Renal cortex interstitium (tissue), 15 donors: ENCODE measurements at places on chromosomes 3 and 15.

- DNase-seq, result peak; percentile 55
Measured at GRCh38 chr3:158659454-158660237, 12.8 kb downstream of the LXN start.

GRCh38 chr3:72375237-72376076 lies 472.8 kb downstream of the SHQ1 start:
- DNase-seq, result no peak

- DNase-seq, result peak; percentile 74
Measured at GRCh38 chr3:187669675-187670504, at the start of gene SST. Gene SST (minus strand): TSS chr3:187670394. CDS start chr3:187670291, 103 bp downstream.

GRCh38 chr15:62391641-62392262 lies 226.7 kb upstream of the C2CD4B start:
- DNase-seq, result peak; percentile 47

DNA sequence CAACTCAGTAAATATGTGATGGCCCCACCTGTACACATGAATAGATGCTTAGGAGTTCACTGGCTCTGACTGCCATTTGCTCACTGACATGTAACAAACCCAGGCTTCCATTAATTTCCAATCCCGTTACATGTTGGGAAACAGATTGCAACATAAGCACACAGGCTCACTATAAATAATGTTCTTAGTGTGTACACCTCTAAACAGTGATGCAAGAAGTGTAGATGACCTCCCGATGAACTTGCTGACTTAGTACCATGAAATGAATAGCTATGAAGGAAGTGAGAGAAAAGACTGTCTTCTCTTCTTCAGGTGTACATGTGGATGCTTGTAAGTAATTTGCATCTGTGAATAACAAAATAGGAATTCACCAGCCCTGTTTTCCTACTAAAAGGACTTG lies 21.4 kb upstream of the FSIP1 start:
- DNase-seq, result no peak

- no peak for DNase-seq
Measured at GRCh38 chr3:20945892-20946291, 759.9 kb upstream of the SGO1 start.

DNA sequence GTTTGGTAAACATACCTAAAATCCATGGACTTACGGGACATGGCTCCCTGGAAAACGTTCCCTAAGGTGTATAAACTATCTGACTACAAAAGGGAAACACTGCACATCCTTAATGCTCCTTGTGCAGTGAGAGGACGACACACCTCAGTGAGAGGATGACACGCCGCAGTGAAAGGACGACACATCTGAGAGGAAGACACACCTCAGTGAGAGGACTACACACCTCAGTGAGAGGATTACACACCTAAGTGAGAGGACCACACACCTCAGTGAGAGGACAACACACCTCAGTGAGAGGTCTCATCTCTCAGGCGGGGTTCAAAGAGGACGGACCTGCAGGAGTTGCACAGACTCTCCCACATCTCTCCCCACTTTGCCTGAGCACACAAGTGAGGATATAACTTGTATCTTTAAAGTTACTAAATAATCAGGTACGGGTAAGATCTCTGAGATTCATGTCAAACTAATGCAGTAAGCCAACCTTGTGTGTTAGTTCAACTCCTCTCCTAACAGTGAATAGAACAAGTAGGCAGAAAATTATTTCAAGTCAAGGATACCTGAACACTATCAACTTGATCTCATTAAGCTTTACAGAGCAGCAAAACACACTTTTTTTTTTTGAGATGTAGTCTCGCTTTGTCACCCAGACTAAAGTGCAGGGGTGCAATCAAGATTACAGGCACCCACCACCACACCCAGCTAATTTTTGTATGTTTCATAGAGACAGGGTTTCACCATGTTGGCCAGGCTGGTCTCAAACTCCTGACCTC lies 32.1 kb downstream of the HERC2 start:
- no peak for DNase-seq

GRCh38 chr3:59407425-59407824 lies 357.6 kb upstream of the CFAP20DC start:
- DNase-seq, result no peak

- no peak for DNase-seq
Measured at GRCh38 chr3:72944696-72945095, 51.9 kb upstream of the PPP4R2 start.

DNA sequence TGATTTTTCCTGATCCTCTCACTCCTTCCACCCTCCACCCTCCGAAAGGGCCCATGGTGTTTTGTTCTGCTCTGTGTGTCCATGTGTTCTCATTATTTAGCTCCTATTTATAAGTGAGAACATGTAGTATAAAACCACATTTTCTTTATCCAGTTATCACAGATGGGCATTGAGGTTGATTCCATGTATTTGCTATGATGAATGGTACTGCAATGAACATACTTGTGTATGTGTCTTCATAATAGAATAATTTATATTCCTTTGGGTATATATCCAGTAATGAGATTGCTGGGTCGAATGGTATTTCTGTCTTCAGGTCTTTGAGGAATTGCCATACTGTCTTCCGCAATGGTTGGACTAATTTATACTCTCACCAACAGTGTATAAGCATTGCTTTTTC lies 126.0 kb downstream of the IMPG2 start:
- no peak for DNase-seq

DNA sequence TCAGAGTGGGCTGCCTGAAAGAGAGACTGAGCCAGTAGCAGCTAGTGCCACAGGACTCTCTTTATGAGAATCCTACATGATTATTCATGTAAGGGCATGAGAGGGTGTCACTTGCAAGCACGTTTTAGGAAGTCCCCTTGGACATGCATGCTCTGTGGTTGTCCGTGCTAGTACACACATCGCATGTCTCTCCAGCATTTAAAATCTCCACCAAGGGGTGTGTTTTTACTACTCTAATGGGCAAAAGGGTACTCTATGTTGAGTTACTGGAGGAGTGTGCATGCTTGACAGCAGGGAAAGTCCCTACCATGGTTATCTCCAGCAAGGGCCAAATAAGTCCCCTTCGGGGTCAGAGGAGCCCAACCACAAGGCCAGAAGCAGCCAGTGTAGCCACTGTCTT lies 70.7 kb downstream of the DCLK3 start:
- no peak for DNase-seq

GRCh38 chr3:4478261-4478660 lies 11.2 kb upstream of the SUMF1 start:
- DNase-seq, result no peak

DNA sequence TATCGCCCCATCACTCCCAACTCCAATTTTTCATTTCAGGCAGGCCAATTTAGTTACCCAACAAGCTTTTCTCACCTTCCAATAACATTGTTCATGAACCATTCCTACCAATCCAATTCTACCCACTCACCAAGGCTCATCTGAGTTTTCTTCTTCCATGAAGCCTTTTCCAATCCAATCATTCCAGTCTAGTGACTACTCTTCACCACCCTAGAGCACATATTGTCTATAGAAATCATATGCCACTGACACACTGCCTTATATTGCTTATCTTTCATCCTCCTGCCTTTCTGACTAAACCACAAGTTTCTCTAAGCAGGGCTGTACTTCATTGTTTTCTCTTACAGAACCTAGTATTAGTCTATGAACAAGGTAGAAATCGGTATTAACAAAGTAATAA lies 11.4 kb downstream of the CCDC14 start:
- no peak for DNase-seq

GRCh38 chr3:19947549-19948225 lies 790 bp downstream of the RAB5A start:
- peak; percentile 41 for DNase-seq
